ENCODE measurements at places on chromosomes 5 and 9.
A peak's percentile ranks its signal among the peaks of the same experiment; 100 is the strongest.

DNA sequence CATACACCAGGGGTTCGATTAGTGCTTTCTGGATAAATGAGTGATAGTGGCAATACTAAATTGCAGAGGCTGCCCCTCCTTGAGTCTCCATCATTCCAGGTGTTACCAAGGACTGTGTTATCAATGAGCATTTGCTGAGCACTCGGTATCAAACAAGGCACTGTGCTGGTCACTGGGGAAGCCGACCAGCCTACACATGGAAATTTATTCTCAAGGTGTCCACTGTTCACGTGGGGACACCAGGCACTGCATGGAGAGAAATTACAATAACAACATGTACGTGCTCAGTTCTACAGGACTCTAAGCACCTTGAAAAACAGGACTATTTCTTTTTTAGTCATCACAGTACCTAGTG lies 22.2 kb downstream of the RGS3 start:
- no peak for DNase-seq

DNA sequence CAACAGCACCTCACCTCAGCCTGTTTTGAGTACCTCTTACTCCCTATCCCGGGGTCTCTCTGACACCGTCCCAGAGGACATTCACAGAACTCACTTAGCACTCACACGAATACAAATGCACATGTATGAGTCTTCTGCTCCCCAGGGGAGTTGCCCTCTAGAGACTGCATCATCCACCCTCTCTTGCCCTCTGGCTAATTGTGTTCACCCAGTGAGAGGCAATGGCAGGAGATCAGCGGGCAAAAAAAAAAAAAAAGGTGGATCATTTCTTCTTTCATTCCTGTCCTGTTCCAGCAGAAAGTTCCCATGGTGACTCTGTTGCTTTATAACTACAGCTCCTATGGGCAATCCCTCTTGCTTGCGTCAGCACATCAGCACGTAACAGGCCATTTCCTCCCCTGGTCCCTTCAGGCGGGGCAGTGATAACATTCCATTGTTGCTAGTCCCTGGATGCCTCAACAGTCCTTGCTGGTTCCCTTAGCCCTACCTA lies 23.5 kb upstream of the SNX2 start:
- DNase-seq = no peak

- no peak for DNase-seq
Observed at GRCh38 chr5:32711681-32712480, 760 bp downstream of the NPR3 start.

DNA sequence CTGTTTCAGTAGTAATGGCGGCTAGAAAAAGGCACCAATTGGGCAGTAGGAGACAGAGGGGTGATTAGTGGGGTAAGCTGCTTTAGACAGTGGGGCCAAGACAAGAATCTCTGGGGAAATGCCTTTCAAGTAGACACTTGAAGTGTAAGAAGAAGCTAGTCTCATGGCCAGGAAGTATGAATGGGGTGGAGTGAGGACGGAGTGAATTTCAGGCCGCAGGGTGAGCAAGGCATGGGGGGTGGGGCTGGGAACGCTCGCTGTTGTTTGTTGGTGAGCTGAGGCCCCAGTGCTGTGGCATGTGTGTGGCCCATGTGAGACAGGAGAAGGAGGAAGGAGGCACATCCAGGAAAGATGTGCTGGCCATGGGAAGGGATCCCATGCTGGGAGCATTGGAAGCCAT lies 149.2 kb upstream of the NFIL3 start:
- no peak for DNase-seq

DNA sequence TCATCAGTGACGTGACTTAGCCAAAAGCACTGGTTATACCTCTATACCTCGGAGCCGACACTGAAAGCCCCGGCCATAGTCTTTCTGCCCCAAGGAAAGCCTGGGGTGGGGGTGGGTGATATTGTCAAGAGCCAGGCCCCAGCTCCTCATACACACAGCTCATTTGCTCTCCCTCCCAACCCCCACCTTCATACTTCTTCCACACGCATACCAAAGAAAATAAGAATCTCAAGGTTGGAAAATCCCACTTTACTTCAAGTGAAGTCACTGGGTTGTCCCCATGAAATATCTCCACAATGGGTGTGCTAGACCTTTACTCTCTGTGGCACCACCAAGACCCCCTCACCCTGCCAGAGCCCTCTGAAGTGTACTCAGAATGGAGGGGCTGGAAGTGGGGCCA lies 27.1 kb upstream of the MGAT1 start:
- no peak for DNase-seq

DNA sequence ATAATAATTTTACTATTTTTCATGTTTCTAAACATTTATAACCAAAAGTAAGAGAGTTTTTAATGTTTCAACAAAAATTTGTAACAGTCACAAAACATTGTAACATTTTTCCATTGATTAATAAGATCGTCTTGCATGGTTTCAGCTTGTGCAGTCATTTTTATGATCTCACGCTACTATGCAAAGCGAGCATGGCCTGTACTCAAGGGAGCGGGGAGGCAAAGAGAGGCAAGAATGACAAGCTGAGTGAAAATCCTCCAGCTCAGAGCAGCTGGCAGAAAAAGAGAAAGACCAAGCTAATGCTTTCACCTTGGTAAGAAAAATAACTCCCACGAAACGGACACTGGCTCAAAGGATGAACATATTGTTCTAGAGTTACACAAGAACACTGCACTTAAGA lies 90.0 kb upstream of the SV2C start:
- no peak for DNase-seq

DNA sequence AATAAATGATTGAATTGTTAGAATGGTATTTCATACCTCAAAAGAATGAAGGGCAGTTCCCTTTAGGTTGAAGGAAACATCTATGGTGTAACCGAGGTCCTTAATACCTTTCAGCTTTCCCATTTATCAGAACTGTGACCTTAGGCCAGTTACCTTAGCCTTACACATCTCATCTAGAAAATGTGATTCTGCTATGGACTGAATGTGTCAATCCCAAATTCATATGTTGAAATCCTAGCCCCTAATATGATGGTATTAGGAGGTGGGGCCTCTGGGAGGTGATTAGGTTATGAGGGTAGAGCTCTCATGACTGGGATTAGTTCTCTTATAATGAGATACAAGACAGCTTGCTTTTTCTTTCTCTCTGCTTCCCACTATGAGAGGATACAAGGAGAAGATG lies 441.9 kb downstream of the PLK2 start:
- DNase-seq = no peak

DNA sequence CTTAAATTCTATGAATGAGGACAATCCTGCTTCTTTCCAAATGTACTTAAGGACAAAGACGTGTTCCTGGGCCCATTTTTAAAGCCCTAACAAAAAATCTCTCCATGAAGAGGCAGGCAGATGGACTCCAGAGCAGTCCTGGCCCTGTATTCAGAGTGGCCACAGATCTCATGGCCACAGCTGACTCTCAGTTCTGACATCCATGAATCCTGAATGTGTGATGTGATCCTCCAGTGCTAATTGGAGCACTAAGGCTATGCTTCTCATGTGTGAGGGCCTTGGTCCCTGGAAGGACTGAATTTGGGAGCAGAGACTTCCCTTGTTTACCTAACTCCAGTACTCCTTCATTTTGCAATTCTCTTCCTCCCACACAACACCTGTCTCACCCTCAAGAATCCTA lies 373.0 kb downstream of the AGTPBP1 start:
- no peak for DNase-seq

DNA sequence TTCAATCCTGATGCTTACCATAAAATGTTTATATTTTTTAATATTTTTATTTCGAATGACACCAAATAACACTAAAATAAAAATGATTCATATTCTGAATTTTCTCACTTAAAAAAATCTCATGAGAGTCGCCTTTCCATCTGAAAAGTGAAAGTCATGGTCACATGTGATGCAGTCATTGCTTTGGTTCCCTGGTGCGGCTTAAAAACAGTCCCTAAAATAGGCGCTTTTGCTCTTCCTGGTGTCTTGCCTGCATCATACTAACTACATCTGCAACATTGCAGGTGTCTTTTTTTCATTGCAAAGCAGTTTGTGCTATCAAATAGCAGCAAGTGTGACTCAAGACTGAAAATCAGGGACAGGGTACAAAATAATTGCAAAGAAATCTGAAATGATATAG lies 185.2 kb upstream of the NREP start:
- DNase-seq = no peak

DNA sequence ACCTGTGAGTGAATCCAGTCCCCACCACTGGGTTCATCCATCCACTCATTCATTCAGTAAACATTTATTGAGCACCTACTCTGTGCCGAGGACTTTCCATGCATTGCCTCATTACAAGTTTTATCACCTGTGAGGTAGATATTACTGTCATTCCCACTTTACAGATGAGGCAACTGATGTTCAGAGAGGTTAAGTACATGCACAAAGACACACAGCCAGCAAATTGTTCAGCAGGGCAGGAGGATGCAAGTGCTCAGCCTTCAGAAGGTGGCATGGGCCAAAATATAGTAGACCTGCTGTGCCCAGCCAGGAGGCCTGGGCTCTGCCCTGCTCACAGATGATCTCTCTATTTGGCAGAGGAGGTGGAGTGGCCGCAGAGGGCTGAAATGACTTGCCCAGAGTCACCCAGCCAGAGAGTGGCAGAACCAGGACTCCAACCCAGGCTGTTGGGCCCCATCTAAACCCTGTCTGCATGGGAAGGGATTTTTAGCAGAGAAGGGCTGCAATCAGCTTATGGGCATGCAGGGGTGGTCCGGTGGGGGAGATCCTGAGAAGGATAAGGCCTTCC lies 7.6 kb upstream of the NEURL1B start:
- no peak for DNase-seq

DNA sequence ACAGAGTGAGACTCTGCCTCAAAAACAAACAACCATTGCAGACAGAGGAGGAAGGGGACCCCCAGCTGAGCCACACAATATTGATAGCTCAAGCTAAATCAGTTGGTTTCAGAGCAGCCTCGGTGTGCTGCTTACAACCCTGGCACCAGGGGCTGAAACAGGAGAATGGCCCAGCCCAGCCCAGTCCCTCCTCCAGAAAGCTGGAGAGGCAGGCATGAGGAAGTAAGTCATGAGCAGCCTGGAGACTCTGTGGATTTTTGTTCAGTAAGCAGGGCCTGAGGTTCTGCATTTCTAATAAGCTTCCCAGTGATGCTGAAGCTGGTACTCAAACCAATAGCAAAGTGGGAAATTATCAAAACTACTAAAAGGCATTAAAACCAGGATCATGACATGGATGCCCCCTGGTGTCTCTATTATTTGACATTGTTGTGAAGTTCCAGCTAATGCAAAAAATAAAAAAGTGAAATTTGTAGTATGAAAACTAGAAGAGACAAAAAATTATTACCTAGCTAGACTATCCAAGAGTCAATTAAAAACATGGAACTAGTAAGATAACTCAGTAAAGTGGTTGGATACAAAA lies 14.2 kb downstream of the PRRT1B start:
- no peak for DNase-seq

DNA sequence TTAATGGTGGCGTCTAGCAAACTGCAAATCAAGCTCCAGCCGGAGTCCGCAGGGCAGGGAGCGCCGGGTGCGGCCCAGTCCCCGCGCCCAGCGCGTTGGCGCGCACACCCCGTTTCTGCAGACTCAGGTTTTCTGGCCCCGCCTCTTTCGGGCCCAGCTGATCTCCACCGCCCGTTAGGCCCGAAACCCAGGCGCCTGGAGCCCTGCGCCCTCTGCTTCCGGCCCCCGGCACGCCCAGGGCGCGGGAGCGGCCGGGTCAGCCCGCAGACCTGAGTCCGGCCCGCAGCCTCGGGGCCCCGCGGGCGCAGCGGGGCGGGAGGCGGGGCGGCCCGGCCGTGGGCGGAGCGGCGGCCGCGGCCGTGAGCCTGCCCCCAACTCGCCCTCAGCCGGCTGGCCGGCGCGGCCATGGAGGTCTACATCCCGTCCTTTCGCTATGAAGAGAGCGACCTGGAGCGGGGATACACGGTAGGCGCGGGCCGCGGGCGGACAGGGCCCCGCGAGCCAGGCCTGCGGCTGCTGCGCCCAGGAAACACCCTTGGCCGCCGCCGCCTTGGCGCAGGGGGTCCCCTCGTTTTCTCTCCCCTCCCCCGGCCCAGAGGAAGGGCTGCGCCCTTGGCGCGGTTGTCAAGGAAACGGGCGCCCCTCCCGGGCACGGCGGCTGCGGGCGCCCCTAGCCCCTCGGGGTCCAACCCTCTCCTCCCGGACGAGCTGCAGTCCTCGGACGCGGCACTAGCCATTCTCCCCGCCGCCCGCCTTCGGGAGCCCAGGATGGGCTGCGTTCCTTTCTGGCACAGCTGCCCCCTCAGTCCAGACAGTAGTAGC lies at the start of gene SNX24:
TSS of gene SNX24 (plus strand) at position 385 of the 822 bp plus-strand sequence. CDS start at position 406, 21 bp downstream.
- DNase-seq = peak; percentile 60

DNA sequence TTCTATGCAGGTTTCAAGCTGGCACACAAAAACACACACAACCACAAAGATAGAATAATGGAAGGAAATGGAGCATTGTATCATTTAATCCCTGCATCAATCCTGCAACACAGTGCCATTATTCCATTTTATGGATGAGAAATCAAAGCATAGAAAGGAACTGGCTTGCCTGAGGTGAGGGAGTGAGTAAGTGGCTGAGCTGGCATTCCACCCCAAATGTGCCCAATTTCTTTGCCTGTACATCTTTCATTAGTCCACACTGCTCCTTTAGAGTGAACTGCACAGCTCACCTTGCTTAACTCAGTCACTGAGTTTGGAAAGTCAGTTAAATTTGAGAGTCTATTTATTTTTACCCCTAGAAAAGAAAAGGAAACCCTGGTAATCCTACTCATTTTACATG lies 28.9 kb downstream of the ZNF366 start:
- DNase-seq = no peak

GRCh38 chr5:56327809-56328208 lies 94.7 kb upstream of the ANKRD55 start:
- DNase-seq = no peak

GRCh38 chr5:135442431-135443160 lies 4.6 kb downstream of the DCANP1 start:
- DNase-seq = no peak

DNA sequence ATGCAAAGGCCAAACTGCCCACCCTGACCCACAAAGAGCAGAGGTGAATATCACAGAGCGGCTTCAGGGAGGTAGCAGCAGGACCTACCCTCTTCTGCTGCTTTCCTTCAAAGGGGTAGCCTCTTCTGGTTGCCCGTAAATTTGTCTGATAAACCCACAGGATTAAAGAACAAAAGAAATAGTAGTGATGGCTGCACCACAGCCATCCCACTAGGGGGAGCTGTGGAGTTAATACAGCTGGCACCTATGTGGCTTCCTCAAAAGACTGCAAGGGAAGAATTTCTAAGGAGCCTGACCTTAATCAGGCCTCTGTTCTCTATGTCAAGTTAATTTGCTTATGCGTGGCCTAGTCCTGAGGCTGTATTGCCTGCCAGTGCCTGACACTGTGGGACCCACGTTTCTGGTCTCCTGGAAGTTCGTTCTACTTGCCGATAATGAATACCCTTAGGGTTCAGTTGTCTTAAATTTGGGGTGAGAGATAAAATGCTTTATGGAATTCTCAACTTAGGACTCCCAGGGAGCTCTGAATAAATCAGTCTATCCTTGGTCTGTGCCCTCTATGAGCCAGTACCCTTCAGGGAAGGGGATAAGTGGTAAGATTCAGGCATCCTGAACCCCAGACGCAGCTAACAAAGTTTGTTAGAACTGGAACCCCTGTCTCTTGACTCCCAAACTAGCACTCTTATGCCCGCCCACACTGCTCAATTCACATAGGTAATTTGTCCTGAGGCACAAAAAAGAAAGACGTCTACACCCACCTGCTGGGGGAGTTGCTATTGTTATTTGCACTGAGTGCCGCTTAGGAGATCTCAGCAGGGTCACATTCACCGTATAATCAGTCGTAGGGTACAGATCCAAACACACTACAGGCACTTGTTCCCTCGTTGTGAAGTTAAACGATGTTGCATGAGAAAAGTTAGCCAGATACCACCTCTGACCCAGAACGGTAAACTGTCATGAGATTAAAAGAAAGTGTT lies 77.1 kb downstream of the SUSD1 start:
- no peak for DNase-seq
